ENCODE measurements at places on chromosomes 6 and 20.

GRCh38 chr20:62736407-62737071 lies 27.9 kb downstream of the NTSR1 start:
- DNase-seq: no peak

DNA sequence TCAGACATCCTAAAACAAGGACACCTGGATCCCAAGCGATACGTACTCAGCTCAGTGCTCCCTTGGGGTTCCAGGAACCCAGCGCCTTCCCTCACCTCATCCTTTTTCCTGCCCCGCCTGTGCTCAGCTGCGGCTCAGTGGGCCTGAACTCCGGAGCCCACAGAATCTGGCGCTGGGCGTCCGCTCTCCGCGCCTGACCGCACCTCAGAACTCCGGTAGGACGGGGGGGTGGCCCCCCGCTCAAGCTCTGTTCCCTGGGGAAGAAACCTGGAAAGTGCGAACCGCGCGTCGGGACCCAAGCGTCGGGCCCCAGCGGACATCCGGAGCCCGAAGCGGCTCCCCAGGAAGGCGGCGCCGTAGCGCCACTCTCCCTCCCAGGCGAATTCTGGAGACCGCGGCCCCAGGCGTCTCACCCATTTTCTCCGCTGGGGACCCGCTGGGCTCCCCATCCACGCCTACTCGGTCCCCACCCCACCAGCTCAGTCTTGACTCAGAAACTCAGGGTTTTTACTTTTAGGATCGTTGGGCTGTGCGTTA lies 336 bp upstream of the LY6G5C start:
- DNase-seq: peak; percentile 68

DNA sequence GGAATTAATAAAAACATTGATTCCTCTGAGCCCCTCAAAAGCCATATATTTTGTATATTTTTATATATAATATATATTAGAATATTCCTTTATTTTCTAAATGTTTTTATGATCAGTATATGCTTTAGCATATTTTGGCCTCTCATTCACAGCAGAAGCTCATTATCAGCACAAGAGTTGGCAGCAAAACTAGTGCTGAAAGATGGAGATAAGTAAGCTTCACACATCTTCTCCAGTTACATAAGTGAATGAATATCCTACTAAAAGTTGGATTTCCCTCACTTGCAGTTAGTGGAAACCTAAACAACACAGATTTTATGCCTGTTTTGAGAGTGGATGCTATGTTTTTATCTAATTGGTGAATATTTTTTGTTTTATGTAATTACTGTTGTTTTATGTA lies 1303.8 kb upstream of the ADGRB3 start:
- DNase-seq: no peak

DNA sequence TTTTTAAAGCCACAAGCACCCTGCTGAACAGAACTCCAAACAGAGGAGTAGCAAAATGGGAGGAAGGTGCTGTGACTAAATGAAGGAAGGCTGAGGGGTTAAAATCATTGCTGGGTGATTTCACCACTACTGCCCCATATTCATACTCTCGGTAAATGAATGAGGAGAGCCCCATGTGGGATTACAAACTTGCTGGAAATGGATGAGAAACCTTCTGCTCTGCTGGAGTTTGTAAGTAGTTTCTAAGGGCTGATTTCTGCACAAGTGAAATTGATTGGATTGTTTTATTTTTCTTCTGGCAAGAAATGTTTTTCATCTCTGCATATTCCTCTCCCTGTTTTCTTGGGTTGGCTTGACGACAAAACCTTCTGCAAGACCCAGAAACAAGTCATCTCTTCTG lies 533.5 kb upstream of the MMS22L start:
- DNase-seq: no peak

GRCh38 chr6:148649454-148649963 lies 97.3 kb upstream of the UST start:
- DNase-seq: no peak

GRCh38 chr6:106122306-106122918 lies 36.3 kb downstream of the PRDM1 start:
- peak; percentile 55 for DNase-seq

- no peak for DNase-seq
Observed at GRCh38 chr6:12270551-12271230, 19.5 kb upstream of the EDN1 start.

- DNase-seq: no peak
Observed at GRCh38 chr6:52579006-52579660, 2.3 kb upstream of the TRAM2 start.

- peak; percentile 72 for DNase-seq
Observed at GRCh38 chr20:25399037-25399430, 8.4 kb upstream of the ABHD12 start.

GRCh38 chr6:54717849-54718455 lies 128.6 kb upstream of the FAM83B start:
- DNase-seq: peak; percentile 97

GRCh38 chr6:15924893-15925292 lies 204.0 kb upstream of the MYLIP start:
- DNase-seq: no peak

- peak; percentile 76 for DNase-seq
Observed at GRCh38 chr6:27592481-27593199, 119.7 kb upstream of the ZNF184 start.

GRCh38 chr20:45445805-45446562 lies 23.6 kb upstream of the WFDC2 start:
- no peak for DNase-seq

GRCh38 chr6:34094474-34095135 lies 51.3 kb downstream of the GRM4 start:
- DNase-seq: peak; percentile 27

GRCh38 chr6:9409126-9409525 lies 973.8 kb upstream of the SLC35B3 start:
- no peak for DNase-seq

DNA sequence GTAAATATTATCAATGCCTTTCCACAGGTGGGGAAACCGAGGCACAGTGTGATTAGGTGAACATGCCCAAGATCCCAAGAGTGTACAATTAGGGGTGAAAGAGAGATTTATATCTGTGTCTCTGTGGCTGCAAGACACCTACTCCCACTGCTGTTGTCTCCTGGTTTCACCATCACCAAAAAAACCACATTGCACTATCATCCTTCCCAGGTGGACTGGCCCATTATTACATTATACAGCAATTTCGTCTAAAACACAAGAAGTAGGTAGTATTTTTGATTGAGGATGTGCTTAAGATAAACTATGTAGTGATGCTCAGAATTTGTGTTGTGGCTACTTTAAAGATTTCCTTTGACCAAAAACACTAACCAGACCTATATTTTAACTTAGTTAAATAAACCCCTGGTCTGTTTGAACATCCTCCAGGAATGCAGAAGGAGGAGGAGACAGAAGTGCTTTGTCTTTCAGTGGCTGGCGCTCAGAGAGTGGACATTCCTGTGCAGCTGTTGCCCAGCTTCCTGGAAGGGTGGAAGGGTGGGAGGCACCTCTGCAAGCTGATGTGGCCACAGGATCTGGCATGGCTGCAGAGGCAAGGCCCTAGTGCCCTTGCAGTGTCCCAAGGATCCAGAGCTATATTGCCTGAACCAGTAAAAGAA lies 23.8 kb downstream of the DCBLD1 start:
- DNase-seq: no peak

DNA sequence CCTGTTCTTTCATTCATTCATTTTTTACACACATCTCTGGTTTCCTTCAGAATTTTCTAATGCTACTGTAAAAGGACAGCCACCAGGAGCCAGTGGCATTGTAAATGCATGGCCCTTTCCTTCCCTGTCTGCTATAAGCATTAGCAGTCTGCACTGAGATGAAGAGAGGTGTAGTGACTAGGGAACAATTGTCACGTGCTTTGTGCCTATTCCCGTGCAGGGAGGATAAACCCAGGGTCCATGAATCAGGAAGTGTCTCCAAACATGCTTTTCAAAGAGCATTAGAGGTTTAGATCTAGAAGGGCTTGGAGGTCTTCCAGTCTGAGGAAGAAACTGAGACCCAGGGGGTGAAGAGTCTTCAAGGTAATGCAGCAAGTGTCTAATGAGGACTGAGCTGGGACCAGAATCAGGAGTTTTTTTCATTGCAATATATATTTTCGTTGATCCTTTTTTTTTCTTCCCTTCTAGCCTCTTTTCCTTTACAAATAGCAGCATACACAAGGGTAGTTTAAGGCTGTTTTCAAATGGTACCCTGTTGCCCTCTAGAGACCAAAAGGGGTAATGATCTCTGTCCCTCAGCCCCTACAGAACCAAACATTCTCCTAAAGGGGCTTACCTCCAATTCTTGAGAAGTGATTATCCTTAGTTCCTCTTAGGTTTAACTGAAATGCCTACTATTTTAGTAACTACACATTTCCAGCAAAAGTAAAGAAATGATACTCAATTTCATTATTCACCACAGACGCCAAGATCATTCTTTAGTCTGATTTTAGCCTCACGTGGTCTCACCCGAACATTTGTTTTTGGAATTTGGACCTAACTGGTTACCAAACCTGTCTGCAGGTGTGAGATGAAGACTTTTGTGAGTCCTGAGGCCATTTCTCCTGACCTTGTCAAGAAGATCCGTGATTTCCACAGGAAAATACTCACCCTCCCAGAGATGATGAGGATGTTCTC lies 6.6 kb downstream of the TRIM15 start:
- peak; percentile 42 for DNase-seq

DNA sequence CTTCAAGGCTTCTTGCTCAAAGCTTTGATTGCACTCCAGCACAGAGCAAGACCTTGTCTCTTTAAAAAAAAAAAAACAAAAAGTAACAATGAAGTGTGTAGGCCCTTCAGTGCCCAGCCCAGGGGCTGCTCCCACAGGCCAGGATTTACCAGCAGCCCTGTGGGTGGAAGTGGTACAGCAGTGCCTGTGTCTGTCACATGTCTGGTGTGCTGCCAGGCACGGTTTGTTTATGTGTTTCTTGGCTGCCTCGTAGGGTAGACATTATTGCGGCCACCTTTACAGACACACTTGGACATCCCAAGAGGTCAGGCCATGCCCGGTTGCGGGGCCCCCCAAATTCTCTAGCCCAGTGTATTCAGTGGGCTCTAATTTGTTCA lies 12.7 kb downstream of the DYNLRB1 start:
- no peak for DNase-seq

GRCh38 chr20:35235881-35236280 lies 9.4 kb downstream of the MMP24 start:
- no peak for DNase-seq

DNA sequence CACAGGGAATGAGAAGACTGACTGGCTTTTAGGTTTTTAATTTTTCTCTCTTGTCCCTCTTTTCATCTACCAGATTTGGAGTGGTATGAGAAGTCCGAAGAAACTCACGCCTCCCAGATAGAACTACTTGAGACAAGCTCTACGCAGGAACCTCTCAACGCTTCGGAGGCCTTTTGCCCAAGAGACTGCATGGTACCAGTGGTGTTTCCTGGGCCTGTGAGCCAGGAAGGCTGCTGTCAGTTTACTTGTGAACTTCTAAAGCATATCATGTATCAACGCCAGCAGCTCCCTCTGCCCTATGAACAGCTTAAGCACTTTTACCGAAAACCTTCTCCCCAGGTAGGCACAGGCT lies 644 bp downstream of the MAD2L1BP start:
- no peak for DNase-seq

- no peak for DNase-seq
Observed at GRCh38 chr6:135481783-135482369, 15.7 kb downstream of the AHI1 start.

GRCh38 chr20:58054780-58055373 lies 173.6 kb downstream of the ANKRD60 start:
- DNase-seq: no peak

GRCh38 chr20:62284448-62284847 lies 18.3 kb upstream of the ADRM1 start:
- DNase-seq: no peak

- DNase-seq: no peak
Observed at GRCh38 chr20:8648466-8648865, 420.4 kb upstream of the PLCB4 start.

DNA sequence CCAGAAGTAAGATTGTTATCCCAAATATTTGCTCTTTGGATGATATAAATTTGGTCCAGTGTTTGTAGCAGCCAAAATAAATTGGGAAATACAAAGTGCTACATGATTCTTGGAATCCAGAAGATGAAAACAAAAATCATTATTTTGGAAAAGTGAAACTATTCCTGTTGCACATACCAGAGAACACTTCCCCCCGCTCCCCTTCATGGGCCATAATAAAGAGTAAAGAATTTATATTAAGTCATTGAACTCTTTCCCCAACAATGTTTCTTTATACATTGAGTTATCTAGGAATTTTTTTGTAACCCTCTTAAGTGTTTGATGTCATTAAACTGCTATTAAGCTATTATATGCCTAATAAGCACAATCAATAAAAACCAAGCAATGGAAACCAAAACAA lies 490.4 kb upstream of the HS3ST5 start:
- DNase-seq: no peak

GRCh38 chr6:37038292-37039198 lies 33.1 kb downstream of the FGD2 start:
- no peak for DNase-seq

GRCh38 chr6:39892490-39893129 lies 41.7 kb downstream of the MOCS1 start:
- peak; percentile 41 for DNase-seq

DNA sequence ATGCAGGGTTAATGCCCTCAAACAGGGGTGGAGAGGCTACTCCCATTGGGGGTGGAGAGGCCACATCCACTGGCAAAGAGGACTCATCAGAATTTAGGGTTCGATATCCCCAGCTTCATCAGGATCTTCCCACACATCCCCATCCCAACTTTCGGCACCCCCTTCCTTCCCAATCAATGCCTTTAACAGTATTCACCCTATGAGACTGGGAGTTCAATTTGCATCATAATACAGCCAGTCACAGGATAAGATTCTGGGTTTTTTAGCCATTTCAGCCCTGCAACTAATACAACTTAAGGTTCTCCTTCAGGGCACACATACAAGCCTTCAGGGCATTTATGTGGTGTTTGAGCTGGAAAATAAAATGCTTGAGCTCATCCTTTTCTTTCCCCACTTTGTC lies 80.9 kb downstream of the GMDS start:
- no peak for DNase-seq

DNA sequence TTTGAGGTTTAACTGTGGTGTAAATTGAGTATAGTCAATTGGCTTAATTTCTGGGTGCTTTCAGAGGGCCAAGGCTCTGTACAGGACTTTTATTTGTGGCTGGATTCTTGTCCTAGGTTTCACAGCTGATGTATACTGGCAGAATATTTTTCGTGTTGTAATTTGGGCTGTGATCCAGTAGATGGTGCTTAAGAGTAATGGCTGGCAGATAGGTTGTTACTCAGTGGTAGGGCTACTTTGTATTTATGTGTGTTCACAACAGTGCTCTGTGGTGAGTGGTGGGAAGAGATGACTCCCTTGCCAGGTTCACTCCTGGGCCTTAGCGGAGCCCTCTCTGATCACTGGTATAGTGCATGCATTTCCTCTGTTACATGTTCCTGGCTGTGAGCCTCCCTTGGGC lies 34.5 kb upstream of the FERMT1 start:
- no peak for DNase-seq

GRCh38 chr20:52231230-52231746 lies 39.7 kb upstream of the ZFP64 start:
- no peak for DNase-seq

- no peak for DNase-seq
Observed at GRCh38 chr20:60331688-60332300, 373.6 kb downstream of the CDH26 start.

DNA sequence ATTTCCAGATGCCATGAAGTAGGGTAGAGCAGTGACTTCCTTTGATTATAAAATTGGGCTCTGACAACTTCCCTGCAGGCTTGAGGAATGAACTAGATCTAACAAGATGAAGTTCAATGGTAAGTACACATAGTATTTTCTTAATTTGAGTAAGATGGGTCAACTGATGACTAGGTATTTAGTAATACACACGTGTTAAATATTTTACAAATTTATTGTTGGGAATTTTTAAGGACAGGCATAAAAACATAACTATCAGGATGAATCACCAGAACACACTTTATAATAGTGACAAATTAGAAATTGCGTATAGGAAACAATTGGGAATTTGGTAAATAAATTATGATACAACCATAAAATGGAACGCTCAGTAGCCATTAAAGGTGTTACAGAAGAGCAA lies 762.4 kb upstream of the SLC35B3 start:
- DNase-seq: no peak
